ENCODE measurements at places on chromosomes 12 and 14.

DNA sequence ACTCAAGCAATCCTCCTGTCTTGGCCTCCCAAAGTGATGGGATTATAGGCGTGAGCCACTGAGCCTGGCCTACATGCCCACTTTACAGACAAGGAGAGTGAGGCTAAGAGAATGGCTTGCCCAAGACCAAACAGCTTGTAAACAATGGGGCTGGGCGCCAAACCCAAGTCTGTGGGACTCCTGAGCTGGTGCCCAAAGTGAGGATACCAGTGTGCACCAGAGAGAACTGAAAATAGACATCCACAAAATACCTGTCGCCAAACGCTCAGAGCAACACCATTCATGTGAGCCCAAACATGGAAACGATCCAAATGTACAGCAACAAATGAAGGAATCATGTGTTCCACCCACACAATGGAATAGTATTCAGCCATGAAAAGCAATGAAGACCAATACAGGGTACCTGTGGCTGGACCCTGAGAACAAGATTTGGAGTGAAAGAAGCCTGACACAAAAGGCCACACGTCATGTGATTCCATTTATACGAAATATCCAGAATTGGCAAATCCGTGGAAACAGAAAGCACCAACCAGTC lies 38.2 kb downstream of the CCNK start:
- DNase-seq: no peak

DNA sequence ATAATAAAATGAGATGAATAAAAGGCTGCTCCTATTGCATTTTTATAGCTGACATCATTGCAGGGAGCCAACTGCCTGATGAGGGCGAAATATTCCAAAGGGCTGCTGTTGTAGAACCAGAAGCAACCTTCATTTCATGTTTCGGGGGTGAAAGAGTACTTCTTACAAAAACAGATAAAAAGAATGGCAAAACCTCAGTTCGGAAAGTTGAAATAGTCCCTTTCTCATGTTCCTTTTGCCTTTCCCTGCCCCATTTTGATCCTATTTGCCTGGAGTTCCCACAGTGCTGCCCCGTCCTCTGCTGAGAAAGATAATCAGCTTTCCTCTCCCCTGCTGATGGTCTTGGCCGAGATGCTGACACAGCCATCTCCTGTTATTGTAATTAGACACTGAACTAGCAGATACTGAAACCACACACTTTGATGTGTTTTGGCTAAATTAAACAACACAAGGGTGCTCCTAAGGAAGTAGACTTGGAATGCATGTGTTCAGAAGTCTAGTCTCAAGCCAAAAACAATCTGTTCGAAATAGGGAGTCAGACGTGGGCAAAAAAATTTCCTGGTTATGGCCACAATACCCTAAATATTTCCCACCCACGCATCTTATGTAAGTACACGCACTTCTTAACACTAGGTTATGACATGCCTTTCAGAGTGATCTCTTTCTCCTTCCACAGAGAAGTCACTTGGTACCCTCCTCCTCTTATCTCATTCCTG lies 117.2 kb downstream of the PPM1H start:
- DNase-seq: no peak

- DNase-seq: no peak
Measured at GRCh38 chr14:73286598-73286997, 49.3 kb downstream of the PAPLN start.

GRCh38 chr12:42234970-42235369 lies 3.1 kb downstream of the YAF2 start:
- DNase-seq: no peak

- DNase-seq: no peak
Measured at GRCh38 chr14:92443741-92444140, 69.8 kb upstream of the RIN3 start.

- DNase-seq: no peak
Measured at GRCh38 chr12:106070147-106070546, 68.6 kb downstream of the NUAK1 start.

DNA sequence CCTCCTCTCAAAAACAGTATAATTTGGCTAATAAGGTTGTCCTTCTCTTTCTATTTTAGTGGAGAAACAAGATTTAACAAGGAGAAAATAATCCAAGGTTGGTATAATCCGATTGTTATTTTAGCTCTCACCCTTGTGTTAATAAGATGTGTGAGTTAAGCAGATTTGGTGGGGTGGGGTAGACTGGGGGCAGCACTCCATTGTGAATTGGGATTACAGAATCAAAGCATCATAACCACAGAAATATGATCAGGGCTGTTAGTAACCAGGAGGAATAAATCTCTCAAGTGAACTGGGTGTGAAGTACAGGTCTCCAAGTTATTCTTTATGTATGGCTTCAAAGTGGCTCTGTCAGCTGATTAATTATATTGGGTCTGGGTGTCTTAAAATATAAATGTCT lies 10.2 kb downstream of the TIGAR start:
- no peak for DNase-seq
